ENCODE measurements at places on chromosomes 13 and 19. TPM values are rescaled to one million over a fixed set of nuclear protein-coding genes. Genes with fewer than 3 reads are reported as not detected.
A peak's percentile ranks its signal among the peaks of the same experiment; 100 is the strongest.

The DAPK3 gene
- 91.3 TPM for total RNA-seq

DNA sequence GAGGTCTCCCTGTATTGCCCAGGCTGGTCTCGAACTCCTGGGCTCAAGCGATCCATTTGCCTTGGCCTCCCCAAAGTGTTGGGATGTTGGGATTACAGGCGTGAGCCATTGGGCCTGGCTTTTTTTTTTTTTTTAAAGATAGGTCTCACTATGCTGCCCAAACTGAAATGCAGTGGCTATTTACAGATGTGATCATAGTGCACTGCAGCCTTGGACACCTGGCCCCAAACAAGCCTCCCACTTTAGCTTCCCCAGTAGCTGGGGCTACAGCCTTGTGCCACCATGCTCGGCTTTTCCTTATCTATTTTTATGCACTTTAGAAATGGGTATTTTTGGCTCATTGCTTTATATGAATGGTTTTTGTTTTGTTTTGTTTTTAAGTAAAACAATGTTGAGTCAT, 37.4 kb downstream of the LSM14A start:
- no peaks in the 10 kb centered on the region for H3K4me1 ChIP-seq
- H3K27ac ChIP-seq = no peak overlapping the region
- H3K4me3 ChIP-seq = no peak overlapping the region
- DNase-seq = no peak
- no peaks in the 10 kb centered on the region for H3K27me3 ChIP-seq

The SULT2B1 gene
- 0.82 TPM for total RNA-seq

DNA sequence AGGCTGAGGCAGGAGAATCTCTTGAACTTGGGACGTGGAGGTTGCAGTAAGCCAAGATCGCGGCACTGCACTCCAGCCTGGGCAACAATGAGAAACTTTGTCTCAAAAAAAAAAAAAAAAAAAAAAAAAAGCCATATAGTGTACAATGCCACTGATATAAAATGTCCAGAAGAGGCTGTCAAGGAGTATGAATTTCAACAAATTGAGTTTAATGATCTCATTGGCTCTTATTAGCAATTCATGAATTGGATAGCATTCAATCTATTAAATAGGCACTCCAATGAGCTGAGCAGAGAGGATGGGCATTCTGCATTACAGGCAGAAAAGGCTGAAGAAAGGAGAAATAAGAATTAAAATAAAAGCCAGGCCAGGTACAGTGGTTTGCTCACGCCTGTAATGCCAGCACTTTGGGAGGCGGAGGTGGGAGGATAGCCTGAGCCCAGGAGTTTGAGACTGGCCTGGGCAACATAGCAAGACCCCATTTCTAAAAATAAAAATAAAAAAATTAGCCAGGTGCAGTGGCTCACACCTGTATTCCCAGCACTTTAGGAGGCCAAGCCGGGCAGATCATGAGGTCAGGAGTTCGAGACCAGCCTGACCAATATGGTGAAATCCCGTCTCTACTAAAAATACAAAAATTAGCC, 757 bp upstream of the LMNB2 start:
- H3K4me1 ChIP-seq = peaks cover 34% of the 10 kb centered on the region
- peak overlapping the region; percentile 79 for H3K27ac ChIP-seq
- H3K4me3 ChIP-seq = peak overlapping the region; percentile 98
- H3K27me3 ChIP-seq = no peaks in the 10 kb centered on the region

DNA sequence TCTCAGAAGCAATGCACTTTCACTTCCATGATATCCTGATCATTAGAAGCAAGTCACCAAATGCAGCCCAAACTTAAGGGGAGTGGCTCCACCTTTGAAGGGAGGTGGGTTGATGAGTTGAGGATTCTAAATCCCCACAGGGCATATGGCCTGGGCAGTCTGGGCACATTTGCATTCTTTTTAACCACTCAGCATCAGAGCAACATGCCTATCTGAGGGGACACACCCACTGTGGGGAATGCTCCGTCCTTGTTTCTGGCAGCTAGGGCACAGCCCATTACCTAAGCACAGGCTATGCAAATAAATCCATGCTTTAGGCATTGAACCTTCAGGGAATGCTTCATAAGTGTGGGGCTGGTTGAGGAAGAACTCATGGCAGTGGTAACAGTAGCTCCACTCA, 12.3 kb upstream of the SACS start:
- no peak overlapping the region for H3K27ac ChIP-seq
- no peaks in the 10 kb centered on the region for H3K27me3 ChIP-seq
- H3K4me1 ChIP-seq = no peaks in the 10 kb centered on the region
- no peak for DNase-seq

DNA sequence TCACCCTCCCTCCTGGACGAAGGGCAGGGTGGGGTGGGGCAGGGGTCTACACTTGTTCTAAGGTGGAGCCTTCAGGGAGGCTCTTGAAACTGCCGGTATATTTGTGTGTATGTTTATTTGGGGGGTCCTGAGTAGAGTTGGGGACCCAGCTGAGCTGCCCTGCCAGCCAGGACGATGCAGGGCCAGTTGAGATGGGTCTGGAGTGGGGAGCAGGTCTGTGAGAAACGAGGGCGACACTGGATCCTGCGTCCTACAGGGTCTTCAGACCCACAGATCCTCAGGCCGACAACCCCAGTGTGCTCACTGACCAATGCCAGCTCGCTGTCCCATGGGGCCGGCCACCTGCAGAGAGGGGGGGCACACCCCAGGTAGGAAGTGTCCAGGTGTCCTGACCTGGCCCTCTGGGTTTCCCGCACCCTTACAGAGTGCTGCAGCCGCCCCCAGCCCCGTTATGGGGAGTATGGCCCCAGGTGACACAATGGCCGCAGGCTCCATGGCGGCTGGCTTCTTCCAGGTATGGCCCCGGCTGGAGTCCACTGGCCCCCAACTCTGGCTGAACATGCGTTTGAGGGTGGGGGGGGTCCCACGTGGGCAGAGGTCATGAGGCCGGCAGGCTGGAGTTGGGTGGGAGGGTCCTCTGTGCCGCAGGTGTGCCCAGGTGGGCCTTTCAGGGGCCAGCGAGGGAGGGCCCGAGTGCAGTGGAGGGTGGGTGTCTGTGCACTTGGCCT, 7.4 kb downstream of the ISYNA1 start:
- peaks cover 58% of the 10 kb centered on the region for H3K4me1 ChIP-seq
- H3K27ac ChIP-seq = no peak overlapping the region
- peaks cover 27% of the 10 kb centered on the region for H3K27me3 ChIP-seq
- no peaks in the 10 kb centered on the region for H3K36me3 ChIP-seq
- peak; percentile 64 for DNase-seq

The AMH gene
- total RNA-seq = not detected

DNA sequence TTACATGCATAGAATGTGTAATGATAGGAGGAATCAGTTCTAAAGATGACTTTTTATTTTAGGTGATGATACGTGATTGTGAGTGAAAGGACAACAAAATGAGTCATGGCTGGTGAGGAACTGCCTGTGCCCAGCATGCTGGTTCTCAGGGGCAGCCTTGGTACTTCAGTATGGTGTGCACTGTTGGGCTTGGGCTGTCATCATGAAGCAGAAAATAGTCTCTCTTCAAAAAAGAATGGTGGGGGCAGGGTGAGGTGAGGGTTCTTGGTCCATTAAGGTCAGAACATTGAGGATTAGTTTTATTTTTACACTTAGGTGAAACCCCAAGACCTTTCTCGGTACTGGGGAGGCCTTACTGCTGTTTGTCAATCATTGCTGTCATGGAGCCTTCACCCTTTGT, 309.5 kb downstream of the MTUS2 start:
- no peak overlapping the region for H3K27ac ChIP-seq
- H3K4me1 ChIP-seq = no peaks in the 10 kb centered on the region
- no peaks in the 10 kb centered on the region for H3K36me3 ChIP-seq
- no peaks in the 10 kb centered on the region for H3K27me3 ChIP-seq
- no peak overlapping the region for H3K4me3 ChIP-seq

The SLC7A10 gene
- 0.27 TPM for total RNA-seq

The DCT gene
- 1.4 TPM for total RNA-seq

The ZNF492 gene
- 0.28 TPM for total RNA-seq

The WDR18 gene
- 30.0 TPM for total RNA-seq

GRCh38 chr19:1760020-1760419, 6.7 kb downstream of the ONECUT3 start:
- no peak for DNase-seq
- H3K27ac ChIP-seq = no peak overlapping the region
- H3K4me3 ChIP-seq = no peak overlapping the region
- H3K36me3 ChIP-seq = no peaks in the 10 kb centered on the region

- H3K36me3 ChIP-seq = no peaks in the 10 kb centered on the region
- no peak overlapping the region for H3K4me3 ChIP-seq
- no peak overlapping the region for H3K27ac ChIP-seq
Observed at GRCh38 chr13:72653506-72653905, 73.9 kb downstream of the MZT1 start.

The FXYD1 gene
- total RNA-seq = 43.6 TPM

DNA sequence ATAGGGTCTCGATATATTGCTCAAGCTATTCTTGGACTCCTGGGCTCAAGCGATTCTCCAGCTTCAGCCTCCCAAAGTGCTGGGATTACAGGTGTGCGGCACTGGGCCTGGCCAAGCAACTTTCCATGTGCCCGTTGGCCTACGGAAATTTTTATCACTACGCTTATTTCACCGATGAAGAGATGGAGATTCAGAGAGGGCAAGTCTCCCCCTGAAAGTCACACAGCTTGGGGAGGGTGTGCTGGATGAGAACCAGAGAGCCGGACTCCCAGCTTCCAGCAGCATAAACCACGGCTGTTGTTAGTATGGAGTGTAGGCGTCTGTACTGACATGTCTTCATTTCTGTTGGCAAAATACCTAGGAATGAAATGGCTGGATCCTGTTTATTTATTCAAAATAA, 11.8 kb upstream of the GNA11 start:
- no peak overlapping the region for H3K27ac ChIP-seq
- DNase-seq = no peak
- no peaks in the 10 kb centered on the region for H3K36me3 ChIP-seq
- no peak overlapping the region for H3K4me3 ChIP-seq
- H3K27me3 ChIP-seq = no peaks in the 10 kb centered on the region

GRCh38 chr19:30391052-30391451, 18.9 kb downstream of the ZNF536 start:
- H3K4me3 ChIP-seq = no peak overlapping the region
- H3K4me1 ChIP-seq = no peaks in the 10 kb centered on the region
- H3K36me3 ChIP-seq = no peaks in the 10 kb centered on the region

The ZNF224 gene
- total RNA-seq = 20.0 TPM

The SLC25A42 gene
- 7.8 TPM for total RNA-seq

The OR7C1 gene
- under 0.01 TPM for total RNA-seq

- H3K27ac ChIP-seq = no peak overlapping the region
- H3K27me3 ChIP-seq = no peaks in the 10 kb centered on the region
- H3K4me3 ChIP-seq = no peak overlapping the region
- no peak for DNase-seq
Observed at GRCh38 chr13:66640231-66640630, 589.9 kb downstream of the PCDH9 start.

The KATNAL1 gene
- 47.1 TPM for total RNA-seq

DNA sequence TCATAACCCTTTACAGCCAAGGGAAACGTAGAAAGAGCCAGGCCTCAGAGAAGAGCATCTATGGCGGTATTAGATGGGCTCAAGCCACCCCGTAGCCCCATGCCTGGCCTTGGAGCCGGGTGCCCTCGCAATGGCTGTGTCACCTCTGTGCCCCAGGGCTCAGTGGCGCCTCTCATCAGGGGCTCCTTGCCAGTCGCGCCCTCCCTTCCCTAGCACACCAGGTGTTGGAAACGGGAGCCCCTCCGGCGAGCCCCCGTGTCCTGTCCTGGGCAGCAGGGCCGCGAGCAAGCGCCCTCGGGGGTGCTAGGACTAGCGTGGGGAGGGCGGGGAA, 453 bp downstream of the ZNF256 start:
- peaks cover 12% of the 10 kb centered on the region for H3K36me3 ChIP-seq
- H3K4me3 ChIP-seq = peak overlapping the region; percentile 80
- no peaks in the 10 kb centered on the region for H3K27me3 ChIP-seq
- H3K4me1 ChIP-seq = peaks cover 11% of the 10 kb centered on the region
- DNase-seq = no peak
- peak overlapping the region; percentile 83 for H3K27ac ChIP-seq
